Memory B cell (primary cell): ENCODE measurements at places on chromosomes 4 and X.

- DNase-seq: no peak
Observed at GRCh38 chrX:153327561-153327960, 6.0 kb upstream of the PNMA6F start.

GRCh38 chr4:86011117-86011516 lies 348.7 kb downstream of the MAPK10 start:
- DNase-seq: no peak

DNA sequence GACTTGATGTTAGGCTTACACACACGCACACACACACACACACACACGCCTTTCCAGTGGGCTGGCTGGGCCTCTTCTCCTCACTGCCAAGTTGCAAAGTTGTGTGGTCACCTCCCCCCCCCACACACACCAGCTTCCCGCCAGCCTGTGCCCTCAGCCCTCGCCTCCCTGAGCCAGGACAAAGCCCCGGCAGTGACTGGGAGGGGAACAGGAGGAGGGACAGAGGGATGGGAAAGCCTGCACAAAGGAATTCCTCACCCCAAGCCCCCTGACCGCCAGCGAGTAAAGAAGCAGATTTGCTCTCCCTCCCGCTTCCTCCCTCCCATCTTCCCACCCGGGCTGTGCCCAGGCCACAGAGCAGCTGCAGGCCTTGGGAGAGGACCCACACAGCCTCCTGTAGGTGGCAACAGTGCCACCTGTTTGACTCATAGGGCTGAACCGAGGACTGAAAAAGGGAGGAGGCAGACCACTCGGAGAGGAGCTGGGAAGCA lies at the start of gene GDPD2:
Gene GDPD2 (plus strand): TSS at position 464 of the 491 bp plus-strand sequence. CDS start 1,671 bp downstream, outside the sequence.
- no peak for DNase-seq

- no peak for DNase-seq
Observed at GRCh38 chr4:122541996-122542395, 78.9 kb downstream of the IL21 start.

DNA sequence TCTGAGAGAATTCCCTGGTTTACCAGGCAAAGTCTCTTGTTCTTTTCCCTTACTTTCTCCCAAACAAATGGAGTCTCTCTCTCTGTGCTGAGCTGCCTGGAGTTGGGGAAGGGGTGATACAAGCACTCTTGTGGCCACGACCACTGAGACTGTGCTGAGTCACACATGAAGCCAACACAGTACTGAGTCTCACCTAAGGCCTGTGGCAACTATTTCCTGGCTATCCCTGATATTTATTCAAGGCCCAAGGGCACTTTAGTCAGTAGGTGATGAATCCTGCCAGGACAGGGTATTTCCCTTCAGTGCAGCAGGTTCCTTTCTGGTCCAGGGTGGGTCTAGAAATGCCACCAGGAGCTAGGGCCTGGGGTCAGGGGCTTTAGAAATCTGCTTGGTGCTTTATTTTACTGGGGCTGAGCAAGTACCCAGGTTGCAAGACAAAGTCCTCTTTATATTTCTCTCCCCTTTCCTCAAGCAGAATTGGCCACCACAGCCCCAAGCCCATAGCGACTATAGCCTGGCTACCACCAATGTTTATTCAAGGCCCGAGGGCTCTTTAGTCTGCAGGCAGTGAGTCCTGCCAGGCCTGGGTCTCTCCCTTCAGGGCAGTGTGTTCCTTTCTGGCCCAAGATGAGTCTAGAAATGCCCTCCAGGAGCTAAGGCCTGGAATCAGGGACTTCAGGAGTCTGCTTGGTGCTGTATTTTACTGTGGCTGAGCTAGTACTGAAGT lies 10.5 kb downstream of the ARL13A start:
- DNase-seq: no peak

- DNase-seq: no peak
Observed at GRCh38 chrX:38774249-38774648, 27.0 kb upstream of the MID1IP1 start.

DNA sequence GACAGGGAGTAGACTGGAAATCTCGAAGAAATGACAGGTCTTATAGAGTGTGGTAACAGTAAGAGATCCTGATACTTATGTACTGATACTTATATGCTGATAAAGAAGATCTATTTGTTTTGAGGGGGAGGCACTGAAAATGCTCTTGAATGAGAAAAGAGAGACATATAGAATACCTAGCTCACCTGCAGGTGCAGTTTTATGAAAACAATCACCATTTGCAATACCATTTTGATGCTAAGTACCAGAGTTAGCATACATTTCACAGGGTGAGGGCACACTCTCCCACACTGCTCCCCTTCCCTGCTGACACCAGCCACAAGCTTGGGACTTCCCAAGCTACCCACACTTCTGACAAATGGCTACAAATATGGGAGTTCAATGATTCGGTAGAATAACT lies 1490.1 kb upstream of the IGFBP7 start:
- DNase-seq: no peak

- DNase-seq: no peak
Observed at GRCh38 chr4:72208421-72209075, 176.7 kb downstream of the NPFFR2 start.

GRCh38 chr4:56979421-56980072 lies 851 bp downstream of the POLR2B start:
- DNase-seq: no peak

- DNase-seq: no peak
Observed at GRCh38 chr4:111678479-111678878, 466.8 kb upstream of the FAM241A start.

DNA sequence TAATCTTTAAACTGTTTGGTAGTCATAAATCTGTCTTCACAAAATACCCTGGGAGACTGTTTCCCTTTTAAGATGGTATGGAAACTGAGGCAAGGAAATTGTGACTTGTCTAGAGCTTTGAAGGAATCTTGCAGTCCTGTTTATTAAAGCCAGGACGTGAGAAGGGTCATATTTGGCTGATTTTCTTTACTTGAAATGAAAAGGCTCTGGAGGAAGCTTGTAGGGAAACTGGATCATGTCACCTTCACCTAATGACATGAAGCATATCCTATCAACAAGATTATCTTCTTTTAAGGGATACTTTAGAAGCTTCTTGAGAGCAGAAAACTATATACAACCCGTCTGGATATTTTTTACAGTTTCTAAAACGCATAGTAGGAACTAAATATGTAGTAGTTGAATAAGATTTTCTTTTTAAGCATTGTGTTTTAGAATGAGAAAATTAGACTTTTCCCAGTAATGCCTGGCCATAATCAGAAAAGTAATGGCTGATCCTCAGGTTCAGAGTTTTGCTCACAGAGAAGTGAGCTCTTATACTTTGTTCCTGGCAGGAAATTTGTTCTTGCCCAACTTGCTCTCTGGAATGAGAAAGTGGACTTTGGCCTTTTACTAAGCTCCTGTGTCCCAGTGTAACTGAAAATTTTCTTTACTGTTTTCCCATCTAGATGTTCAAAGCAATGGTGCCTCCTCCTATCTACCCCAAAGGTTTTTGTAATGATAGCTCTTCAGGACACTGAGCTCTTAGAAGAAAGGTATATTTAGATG lies 136.8 kb upstream of the AFF2 start:
- DNase-seq: no peak

DNA sequence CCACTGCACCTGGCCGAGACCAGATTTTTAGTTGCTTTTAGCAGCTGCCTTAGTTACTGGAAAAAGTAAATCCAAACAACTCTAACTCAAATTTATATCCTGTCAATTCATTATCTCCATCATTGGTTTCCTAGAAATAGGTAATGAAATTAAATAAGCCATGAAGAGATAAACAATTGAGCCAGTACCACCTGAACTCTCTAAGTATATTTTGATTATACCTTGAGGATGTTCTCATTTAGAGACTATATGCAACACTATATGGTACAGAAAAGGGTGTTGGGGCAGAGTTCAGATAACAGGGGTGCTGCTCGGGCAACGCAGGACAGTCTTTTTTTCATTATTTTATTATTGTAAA lies 35.0 kb downstream of the SAT1 start:
- DNase-seq: no peak

GRCh38 chrX:9855561-9856283 lies 69.5 kb downstream of the SHROOM2 start:
- no peak for DNase-seq

DNA sequence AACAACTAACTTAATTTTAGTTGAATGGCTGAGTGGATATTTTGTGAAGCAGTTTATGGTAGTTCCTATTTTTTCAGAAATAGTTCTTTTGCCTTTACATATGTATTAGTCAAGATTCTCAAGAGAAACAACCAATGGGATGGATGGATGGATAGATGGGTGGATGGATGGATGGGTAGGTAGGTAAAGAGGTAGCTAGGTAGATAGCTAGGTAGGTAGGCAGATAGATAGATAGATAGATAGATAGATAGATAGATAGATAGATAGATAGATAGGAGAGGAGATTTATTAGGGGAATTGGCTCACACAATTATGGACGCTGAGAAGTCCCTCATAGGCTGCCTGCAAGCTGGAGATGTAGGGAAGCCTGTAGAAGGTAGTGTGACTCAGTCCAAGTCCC lies 74.0 kb upstream of the NUDT6 start:
- no peak for DNase-seq

GRCh38 chr4:73021634-73022033 lies 47.9 kb downstream of the COX18 start:
- no peak for DNase-seq

GRCh38 chrX:55033429-55033828 lies 2.7 kb upstream of the ALAS2 start:
- no peak for DNase-seq

DNA sequence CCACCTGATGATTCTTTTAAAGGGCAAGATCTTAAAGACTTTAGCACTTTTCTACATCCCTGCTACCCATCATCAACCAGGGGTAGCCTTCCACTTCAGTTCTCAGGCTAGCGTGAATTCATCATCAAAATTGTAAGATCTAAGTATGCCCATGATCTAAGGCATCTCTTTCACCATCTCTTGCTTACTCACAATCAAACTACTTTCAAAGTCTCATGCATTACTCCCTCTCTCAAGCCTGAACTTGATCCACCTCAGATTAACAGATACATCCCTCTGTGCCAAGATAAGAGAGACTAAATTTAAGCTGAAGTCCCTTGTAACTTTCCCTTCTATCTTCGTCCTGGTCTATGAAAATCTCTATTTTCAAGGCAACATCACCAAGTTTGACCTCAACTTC lies 62.8 kb downstream of the DHX15 start:
- DNase-seq: no peak
